ENCODE measurements at places on chromosomes 7 and 10. TPM values are rescaled to one million over a fixed set of nuclear protein-coding genes. Genes with fewer than 3 reads are reported as not detected.

DNA sequence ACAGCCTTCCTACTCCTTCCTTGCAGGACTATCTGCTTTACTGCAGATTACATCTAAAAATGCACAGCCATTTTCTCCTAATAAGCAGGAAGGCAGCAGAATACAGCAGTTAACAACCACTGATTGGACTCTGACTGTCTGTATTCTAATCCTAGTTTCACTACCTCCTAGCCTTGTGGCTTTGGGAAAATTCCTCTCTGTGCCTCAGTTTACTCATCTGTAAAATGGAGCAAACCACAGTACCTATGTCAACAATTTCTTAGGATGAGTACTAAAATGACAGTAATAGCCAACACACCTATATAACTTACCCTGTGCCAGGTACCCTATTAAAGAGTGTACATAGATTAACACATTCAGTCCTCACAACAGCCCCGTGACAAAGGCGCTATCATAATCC, 89.5 kb downstream of the ELMO1 start:
- no peaks in the 10 kb centered on the region for H3K27me3 ChIP-seq
- H3K36me3 ChIP-seq, result peaks cover 14% of the 10 kb centered on the region
- H3K4me1 ChIP-seq, result peaks cover 78% of the 10 kb centered on the region

- H3K27me3 ChIP-seq, result no peaks in the 10 kb centered on the region
- DNase-seq, result no peak
- H3K27ac ChIP-seq, result no peak overlapping the region
- no peaks in the 10 kb centered on the region for H3K4me1 ChIP-seq
- no peak overlapping the region for H3K4me3 ChIP-seq
Measured at GRCh38 chr7:101377189-101377736, 14.6 kb downstream of the COL26A1 start.

DNA sequence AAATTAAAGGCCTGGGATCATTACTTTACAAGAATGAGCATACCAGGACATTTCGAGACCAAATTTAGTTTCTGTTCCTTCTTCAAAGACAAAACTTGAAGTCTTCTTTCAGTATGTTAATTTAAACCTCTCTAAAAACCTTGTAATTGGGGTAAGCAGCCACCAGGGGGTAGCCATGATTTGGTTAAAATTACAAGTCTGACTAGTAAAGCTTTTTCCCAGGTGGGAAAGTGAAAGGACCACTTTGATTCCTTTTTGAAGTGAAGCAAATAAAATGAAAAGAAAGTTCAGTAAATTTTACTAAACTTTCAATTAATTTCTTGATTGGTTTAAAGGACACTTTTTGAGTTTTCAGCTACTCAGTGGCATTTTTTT, 294.3 kb downstream of the BBS9 start:
- H3K4me1 ChIP-seq, result no peaks in the 10 kb centered on the region
- no peak overlapping the region for H3K4me3 ChIP-seq
- no peaks in the 10 kb centered on the region for H3K27me3 ChIP-seq
- H3K27ac ChIP-seq, result no peak overlapping the region
- DNase-seq, result peak; percentile 38

DNA sequence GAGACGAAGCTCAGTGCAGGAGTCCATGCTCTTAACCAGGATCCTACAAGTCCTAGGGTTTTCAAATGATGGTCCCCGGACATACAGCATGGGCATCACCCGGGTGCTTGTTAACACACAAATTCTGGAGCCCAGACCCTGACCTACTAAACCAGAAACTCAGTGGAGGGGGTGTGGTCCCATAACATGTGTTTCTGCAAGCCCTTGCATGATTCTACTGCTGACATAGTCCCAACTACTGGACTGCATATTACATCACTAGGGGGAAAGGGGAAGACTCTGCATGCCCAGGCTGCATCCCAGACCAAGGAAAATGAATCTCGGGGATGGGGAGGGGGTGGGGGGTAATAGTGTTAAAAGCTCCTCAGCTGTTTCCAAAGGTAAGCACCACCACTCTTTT, 40.3 kb downstream of the GRB10 start:
- no peak overlapping the region for H3K27ac ChIP-seq
- H3K4me1 ChIP-seq, result peaks cover 13% of the 10 kb centered on the region
- no peak for DNase-seq
- H3K36me3 ChIP-seq, result no peaks in the 10 kb centered on the region
- H3K4me3 ChIP-seq, result no peak overlapping the region

- H3K27ac ChIP-seq, result no peak overlapping the region
- no peaks in the 10 kb centered on the region for H3K27me3 ChIP-seq
- peaks cover 23% of the 10 kb centered on the region for H3K4me1 ChIP-seq
- H3K36me3 ChIP-seq, result no peaks in the 10 kb centered on the region
Measured at GRCh38 chr10:132637477-132638129, 100.0 kb downstream of the INPP5A start.

DNA sequence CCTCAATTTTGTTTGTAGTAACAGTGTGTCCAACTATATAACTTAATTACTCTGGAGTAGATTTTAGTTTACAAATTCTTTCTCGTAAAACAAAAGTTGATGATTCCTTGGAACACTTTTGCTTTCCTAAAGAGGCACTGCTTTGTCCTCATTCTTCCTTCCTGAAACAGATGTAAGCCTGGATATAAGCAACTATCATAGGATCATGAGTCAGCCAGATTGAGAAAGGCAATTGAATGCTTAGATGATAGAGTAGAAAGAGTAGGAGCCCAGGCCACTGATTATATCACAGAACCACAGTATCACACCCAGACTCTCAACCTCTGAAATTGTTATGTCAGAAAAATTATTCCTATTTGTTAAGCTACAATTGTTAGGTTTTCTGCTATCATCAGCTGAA, 69.9 kb downstream of the TMEM106B start:
- peaks cover 2% of the 10 kb centered on the region for H3K36me3 ChIP-seq
- no peak for DNase-seq
- no peak overlapping the region for H3K27ac ChIP-seq
- H3K4me1 ChIP-seq, result peaks cover 5% of the 10 kb centered on the region
- no peak overlapping the region for H3K4me3 ChIP-seq
- peaks cover 2% of the 10 kb centered on the region for H3K27me3 ChIP-seq

- no peaks in the 10 kb centered on the region for H3K36me3 ChIP-seq
- DNase-seq, result no peak
- H3K27ac ChIP-seq, result no peak overlapping the region
- H3K27me3 ChIP-seq, result no peaks in the 10 kb centered on the region
Measured at GRCh38 chr7:78751253-78751652, 702.2 kb downstream of the MAGI2 start.

GRCh38 chr7:116169060-116169459, 41.3 kb upstream of the TES start:
- H3K27me3 ChIP-seq, result peaks cover 5% of the 10 kb centered on the region
- H3K4me1 ChIP-seq, result peaks cover 8% of the 10 kb centered on the region
- H3K4me3 ChIP-seq, result no peak overlapping the region
- no peak for DNase-seq
- no peak overlapping the region for H3K27ac ChIP-seq

GRCh38 chr10:28785018-28785417, 107.7 kb downstream of the BAMBI start:
- no peak overlapping the region for H3K27ac ChIP-seq
- H3K36me3 ChIP-seq, result no peaks in the 10 kb centered on the region
- H3K4me3 ChIP-seq, result no peak overlapping the region
- no peak for DNase-seq

- no peak overlapping the region for H3K27ac ChIP-seq
- no peak for DNase-seq
- H3K36me3 ChIP-seq, result no peaks in the 10 kb centered on the region
- H3K4me3 ChIP-seq, result no peak overlapping the region
- H3K27me3 ChIP-seq, result no peaks in the 10 kb centered on the region
Measured at GRCh38 chr10:103111031-103111917, 81.8 kb downstream of the NT5C2 start.

DNA sequence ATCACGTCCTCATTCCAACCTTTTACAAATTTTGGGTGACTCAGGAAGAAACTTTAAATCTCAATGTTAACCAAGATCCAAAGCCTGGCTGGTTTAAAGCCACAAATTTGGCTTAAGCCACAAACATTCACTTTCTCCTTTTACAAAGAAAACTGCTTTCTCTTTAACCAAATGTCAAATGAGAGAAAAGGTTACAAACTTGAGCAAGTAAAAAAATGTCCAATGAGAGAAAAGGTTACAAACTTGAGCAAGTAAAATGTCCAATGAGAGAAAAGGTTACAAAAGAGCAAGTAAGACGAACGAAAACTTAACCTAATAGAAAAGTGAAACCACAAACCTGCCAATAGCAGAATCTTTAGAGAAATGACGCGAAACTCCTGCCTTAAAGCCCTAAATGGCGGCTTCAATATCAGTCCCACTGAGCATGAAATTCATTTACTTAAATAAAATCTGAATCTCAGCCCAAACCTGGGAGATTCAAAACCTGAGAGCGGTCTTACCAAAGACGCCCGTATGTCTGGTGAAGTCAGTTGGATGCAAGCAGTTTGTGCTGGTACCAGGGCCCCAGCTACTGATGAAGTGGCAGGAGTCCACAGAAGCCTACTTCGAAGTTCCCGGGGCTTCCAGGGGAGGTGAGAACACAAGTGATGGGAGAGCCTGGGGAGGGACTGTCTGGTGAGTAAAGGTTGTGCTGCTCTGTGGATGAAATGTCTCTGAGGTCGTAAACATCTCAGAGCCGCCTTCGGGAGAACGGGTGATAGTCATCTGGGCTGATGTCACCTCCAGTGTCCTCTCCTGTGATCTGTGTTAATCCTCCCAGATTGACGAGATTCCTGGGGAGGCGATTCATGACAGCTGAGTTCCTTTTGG, 74.6 kb downstream of the PAXIP1 start:
- H3K27ac ChIP-seq, result peak overlapping the region; percentile 99
- H3K4me3 ChIP-seq, result peak overlapping the region; percentile 83
- peaks cover 20% of the 10 kb centered on the region for H3K4me1 ChIP-seq
- DNase-seq, result peak; percentile 45

- H3K27me3 ChIP-seq, result peaks cover under 1% of the 10 kb centered on the region
- H3K4me1 ChIP-seq, result peaks cover 88% of the 10 kb centered on the region
- peak overlapping the region; percentile 97 for H3K27ac ChIP-seq
- peak; percentile 98 for DNase-seq
Measured at GRCh38 chr10:72331575-72332422, 22.9 kb downstream of the DNAJB12 start.

GRCh38 chr7:1290679-1291356, 58.1 kb downstream of the UNCX start:
- DNase-seq, result peak; percentile 14
- H3K4me1 ChIP-seq, result no peaks in the 10 kb centered on the region
- peaks cover 13% of the 10 kb centered on the region for H3K27me3 ChIP-seq
- H3K27ac ChIP-seq, result no peak overlapping the region

- H3K36me3 ChIP-seq, result peaks cover 61% of the 10 kb centered on the region
- no peak overlapping the region for H3K4me3 ChIP-seq
- DNase-seq, result no peak
Measured at GRCh38 chr10:103440416-103440815, 11.8 kb downstream of the CALHM2 start.

DNA sequence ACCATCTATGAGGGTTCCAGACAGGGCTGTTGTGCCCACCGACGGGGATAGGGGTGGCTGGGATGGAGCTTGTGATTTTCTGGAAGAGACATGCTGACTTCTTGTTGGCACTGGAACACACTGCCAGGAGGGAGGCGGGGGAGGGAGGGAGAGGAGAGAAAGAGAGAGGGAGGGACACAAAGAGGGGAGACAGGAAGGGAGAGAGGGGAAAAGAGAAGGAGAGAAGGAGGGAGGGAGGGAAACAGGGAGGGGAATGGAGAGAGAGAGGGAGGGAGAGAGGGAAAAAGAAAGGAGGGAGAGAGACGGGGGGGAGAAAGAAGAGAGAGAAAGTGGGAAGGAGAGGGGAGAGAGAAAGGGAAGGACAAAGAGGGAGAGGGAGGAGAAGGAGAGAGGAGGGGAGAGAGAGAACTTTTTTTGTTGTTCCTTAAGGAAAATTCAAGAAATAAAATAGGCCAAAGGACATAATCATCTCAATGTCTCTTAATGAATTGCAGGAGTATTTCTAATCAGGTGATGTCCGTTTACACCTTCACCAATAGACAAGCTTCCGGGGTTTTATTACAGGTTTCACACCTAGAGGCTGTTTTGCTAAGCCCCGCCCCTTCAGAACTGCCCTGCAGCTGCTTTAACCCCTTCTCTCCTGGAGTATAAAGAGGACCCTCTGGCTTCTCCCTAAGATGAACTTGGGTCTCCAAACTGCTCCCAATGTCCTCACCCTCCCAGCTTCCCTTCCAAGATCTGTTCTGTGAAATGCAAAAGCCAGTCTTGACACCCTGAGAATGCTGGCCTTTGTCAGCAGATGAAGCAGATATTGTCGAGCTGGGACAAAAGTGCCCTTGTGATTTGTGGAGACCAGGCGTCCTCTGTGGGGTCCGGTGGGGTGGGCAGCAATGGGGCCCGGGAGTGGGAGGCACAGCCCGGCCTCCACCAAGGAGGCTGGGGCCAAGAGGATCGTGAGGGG, 82.0 kb upstream of the GTF2IRD1 start:
- no peaks in the 10 kb centered on the region for H3K36me3 ChIP-seq
- H3K27ac ChIP-seq, result no peak overlapping the region
- H3K4me3 ChIP-seq, result no peak overlapping the region
- no peaks in the 10 kb centered on the region for H3K4me1 ChIP-seq
- DNase-seq, result peak; percentile 11

DNA sequence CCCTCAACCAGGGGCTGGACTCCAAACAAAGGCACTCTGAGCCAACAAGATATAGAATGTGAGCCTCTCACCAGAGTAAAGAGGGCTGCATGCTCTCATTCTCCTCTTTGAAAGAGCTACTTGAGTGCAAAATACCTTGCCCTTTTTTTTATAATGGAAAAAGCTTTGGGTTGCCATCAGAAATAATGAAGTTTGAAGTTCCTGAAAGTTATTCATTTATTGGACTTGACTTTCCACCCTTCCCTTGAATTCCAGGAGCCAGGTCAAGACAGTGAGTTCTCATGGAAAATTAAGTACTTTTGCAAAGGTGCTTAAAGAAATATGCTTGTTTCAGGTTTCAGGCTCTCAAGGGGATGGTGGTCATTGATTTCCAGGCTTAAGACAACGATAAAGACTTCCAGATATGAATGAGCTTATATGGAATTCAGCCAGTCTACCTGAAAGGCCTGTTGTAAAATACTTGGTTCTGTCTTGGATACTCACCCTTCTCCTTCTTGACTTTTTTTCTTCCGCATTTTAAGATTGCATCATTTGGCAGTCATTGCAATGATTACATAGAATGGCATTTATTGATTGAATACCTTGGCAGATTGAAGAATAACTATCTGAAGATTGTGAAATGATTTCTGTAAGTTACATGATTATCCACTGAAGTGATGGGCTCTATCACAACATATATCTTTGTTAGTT, 696.4 kb downstream of the INHBA start:
- no peaks in the 10 kb centered on the region for H3K4me1 ChIP-seq
- H3K36me3 ChIP-seq, result no peaks in the 10 kb centered on the region
- no peak overlapping the region for H3K27ac ChIP-seq
- H3K27me3 ChIP-seq, result no peaks in the 10 kb centered on the region
- H3K4me3 ChIP-seq, result no peak overlapping the region

- no peak overlapping the region for H3K27ac ChIP-seq
- no peaks in the 10 kb centered on the region for H3K4me1 ChIP-seq
- no peak overlapping the region for H3K4me3 ChIP-seq
- DNase-seq, result no peak
- no peaks in the 10 kb centered on the region for H3K27me3 ChIP-seq
Measured at GRCh38 chr10:85764108-85764507, 602.5 kb downstream of the GRID1 start.

- H3K4me3 ChIP-seq, result no peak overlapping the region
- H3K36me3 ChIP-seq, result no peaks in the 10 kb centered on the region
- no peak for DNase-seq
- H3K4me1 ChIP-seq, result no peaks in the 10 kb centered on the region
- no peaks in the 10 kb centered on the region for H3K27me3 ChIP-seq
Measured at GRCh38 chr10:86225103-86225782, 141.4 kb downstream of the GRID1 start.

- no peaks in the 10 kb centered on the region for H3K36me3 ChIP-seq
- peaks cover 18% of the 10 kb centered on the region for H3K27me3 ChIP-seq
- DNase-seq, result no peak
Measured at GRCh38 chr10:69747179-69747578, 54.5 kb upstream of the COL13A1 start.

Gene FBXL13
- 1.4 TPM for total RNA-seq

Gene PLAC9
- not detected for total RNA-seq

Gene OPTN
- 32.0 TPM for total RNA-seq

All from activated CD8-positive, alpha-beta T cell treated with anti-CD3 and anti-CD28 coated beads for 36 hours (primary cell).